ENCODE measurements at places on chromosomes 2 and 18.

GRCh38 chr18:63083555-63083954 lies 236.0 kb downstream of the BCL2 start:
- DNase-seq, result no peak

DNA sequence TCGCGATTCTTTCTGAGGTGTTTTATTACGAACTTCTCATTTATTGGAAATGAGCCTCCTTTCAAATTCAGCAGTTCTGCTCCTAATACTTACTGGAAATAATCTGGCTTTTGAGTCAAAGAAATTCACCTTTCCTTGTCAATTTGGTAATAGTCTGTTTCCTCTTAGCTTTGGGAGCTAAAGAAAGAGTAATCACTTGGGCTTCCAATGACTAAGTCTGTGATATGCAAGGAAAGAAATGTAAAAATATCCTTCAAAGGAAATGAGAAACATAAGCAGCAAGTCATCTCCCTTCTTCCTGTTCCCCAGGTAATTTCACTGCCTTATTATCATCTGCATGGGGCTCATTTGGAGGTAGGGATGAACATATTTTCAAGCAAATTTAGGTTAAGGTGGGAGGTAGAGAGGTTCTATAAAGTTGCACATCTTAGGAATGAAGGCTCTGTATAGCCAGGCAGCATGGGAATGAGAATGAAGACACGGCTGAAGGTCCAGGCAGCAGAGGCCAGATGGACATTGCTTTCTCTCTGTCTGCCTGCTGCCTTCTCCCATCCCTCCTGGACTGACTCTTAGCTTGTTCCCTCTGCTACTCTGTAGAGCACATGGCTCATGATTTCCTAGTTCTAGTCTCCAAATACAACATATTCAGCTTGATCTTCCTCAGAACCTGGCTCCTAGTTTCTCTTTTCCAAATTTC lies 1.0 kb downstream of the SPP2 start:
- no peak for DNase-seq

- no peak for DNase-seq
Measured at GRCh38 chr18:75638776-75639471, 211.4 kb upstream of the SMIM21 start.

GRCh38 chr18:28458751-28459150 lies 281.8 kb upstream of the CDH2 start:
- no peak for DNase-seq

GRCh38 chr2:132941296-132942020 lies 271.5 kb upstream of the LYPD1 start:
- no peak for DNase-seq

Measured in GF-D8 (cell line).